Anterior cingulate cortex (tissue), 58 donors: ENCODE measurements at places on chromosomes 16 and 17.

DNA sequence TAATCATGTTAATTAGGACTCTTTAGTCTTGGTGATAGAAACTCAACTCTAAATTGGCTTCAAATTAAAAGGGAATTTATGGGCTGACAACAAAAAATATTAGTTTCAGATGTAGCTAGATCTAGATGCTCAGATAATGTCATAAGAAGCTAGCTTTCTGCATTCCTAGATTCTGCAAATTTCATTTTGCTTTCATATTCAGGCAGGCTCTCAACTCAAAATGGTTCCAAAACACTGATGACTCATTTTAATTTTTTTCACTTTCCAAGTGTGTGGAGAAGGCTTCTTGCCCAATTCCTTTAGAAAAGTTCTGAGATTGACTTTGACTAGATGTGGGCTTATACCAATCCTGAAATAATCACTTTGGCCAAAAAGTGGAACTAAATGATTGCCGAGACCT, 236.7 kb upstream of the GOT2 start:
- no peak for DNase-seq

DNA sequence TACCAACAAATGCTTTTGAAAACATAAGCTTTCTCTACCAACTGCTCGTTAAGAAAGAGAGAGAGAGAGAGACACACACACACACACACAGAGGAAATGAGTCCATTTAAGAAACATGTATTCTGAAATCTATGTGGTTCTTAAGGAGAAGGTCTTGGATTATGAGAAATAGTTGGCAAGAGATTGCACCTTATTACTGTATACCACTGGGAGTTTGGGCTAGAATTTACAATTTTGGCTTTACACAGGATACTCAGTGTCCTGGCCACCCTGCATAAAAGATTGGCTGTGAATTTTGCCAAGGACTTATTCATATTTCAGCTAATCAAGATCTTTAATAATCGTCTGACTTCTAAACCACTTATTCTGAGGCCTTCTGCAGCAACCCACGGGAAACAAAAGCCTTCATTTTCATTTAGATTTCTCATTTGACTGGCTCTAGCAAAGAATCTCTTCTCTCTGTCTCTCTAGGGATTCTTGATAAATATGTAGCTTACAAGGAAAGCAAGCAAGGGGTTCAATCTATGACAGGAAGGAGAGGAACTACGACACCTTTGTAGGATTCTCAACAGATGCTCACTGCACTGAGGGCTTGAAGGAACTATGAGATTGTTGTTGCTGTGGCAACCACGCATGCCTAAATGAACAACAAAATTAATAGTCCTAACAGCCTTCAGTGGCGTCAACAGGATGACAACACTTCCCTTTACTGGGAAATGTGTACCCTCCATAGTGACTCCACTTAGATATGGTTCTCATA, 75.3 kb upstream of the GNAO1 start:
- DNase-seq: no peak

GRCh38 chr17:35727635-35728034, 3.8 kb upstream of the RASL10B start:
- no peak for DNase-seq

DNA sequence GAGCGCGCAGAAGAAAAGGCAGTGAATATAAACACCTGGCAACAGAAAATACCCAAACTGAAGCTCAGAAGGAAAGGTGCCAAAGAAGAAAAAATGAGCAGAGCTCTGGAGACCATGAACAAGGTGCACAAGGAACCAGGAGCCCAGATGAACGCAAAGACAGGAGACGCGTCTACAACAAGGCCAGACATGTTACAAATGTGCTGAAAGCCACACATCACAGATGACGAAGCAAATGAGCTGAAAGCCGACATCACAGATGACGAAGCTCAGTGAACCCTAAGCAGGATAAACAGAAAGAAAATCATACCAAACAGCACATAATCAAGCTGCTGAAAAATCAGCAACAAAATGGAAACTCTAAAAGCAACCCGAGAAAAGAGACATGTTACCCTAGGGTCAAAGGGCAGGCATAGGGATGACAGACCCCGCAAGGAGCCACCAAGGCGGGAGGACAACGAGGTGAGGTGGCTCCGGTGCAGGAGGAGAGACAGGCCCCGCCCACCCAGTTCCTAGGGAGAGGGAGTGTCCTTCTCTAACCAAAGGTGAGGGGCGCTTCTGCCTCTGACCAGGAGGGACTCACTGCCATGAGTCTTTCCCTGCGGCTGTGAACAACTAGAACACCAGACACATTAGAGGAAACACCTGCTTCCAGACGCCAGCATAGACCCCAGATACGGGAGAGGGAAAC, 39.1 kb downstream of the CCDC57 start:
- no peak for DNase-seq

DNA sequence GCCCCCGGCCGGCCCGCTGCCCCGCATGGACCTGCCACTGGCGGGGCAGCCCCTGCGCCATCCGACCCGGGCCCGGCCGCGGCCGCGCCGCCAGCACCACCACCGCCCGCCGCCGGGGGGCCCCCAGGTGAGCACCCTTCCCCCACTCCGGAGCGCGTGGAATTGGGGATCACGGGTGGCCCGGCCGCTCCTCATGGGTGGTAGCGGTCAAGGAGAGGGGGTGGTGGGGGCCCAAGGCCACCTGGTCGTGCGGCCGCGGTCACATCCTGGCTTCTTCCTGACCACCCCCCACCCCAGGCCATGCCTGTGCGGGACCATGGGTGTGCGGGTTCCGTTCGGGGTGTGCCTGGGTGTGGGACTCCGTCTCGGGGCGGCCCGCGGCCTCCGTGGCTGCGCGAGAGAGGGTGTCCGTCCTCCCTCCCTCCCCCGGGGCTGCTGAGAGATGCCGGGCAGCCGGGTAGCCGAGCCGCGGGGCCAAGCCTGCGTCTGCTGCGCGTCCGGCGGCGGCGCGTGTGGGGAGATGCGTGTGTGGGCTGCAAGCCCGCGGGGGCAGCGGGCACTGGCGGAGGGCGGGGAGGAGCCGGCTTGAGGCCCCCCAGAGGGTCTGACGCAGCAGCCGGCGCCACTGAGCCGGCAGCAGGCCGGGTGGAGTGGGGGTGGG, 6.8 kb downstream of the ACD start:
- DNase-seq: no peak

GRCh38 chr17:7626307-7626706, 1.3 kb downstream of the SAT2 start:
- no peak for DNase-seq

GRCh38 chr17:71926746-71927398, 193.9 kb upstream of the SOX9 start:
- DNase-seq: no peak

DNA sequence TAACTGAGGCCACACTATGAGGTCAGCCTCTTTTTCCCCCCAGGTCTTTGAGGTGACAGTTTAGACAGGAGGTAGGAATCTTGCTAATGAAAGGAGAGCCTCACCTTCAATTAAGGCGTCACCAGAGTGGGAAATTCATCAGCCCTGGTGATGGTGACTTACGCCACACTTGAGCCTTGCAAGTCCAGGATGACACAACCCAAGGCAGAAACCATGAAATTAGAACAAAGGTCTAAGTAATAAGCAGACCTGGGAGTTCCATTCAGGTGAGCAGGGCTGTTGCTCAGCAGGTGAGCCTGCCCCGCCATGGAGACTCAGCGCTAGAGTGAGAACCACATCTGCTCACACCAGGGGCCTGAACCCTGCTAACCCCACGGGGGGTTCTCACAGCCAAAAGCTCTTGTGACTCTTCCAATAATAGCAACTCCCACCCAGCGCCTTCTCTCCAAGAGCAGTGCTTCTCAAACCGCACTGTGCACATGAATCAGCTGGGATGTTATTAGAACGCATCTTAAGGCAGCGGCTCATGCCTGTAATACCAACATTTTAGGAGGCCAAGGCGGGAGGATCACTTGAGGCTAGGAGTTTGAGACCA, 28.7 kb upstream of the KIFC3 start:
- no peak for DNase-seq

DNA sequence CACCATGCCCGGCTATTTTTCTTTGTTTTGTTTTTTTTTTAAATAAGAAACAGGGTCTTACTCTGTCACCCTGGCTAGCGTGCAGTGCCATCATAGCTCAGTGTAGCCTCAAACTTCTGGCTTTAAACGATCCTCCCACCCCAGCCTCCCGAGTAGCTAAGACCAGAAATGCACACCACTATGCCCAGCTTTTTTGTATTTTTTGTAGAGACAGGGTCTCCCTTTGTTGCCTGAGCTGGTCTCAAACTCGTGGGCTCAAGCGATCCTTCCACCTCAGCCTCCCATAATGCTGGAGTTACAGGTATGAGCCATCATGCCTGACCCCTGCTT, 59.7 kb downstream of the WWP2 start:
- no peak for DNase-seq

DNA sequence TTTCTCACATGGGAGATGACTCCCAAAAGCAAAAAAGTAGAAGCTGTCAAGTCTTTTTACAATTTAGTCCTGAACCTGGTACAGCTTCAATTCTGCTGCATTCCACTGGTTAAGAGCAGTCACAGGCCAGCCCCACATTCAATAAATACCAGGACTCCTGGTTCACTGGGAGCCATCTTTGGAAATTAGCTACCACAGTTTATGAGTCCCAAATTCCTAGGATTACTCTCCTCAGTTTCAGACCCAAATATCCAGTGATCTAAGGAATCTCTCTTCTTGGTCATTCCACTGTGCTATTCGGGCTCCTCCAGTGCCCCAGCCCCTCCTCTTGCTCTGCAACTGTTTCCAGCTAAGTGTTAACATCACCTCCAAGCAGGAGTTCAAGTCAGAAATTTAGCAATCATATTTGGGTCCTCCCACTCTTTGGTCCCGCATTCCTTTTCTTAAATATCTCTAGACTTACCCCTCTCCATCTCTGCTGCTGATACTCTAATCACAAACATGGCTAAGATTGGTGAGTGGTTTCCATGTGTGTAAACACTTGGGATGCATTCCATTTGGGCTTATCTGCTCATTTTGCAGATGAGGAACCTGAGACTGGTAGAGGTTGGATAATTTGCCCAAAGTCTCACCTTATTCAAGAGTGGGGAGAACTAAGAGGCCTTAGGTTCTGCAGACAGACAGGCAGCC, 9.6 kb upstream of the WIPF2 start:
- no peak for DNase-seq

- no peak for DNase-seq
Observed at GRCh38 chr16:16045879-16046278, 96.5 kb downstream of the ABCC1 start.

DNA sequence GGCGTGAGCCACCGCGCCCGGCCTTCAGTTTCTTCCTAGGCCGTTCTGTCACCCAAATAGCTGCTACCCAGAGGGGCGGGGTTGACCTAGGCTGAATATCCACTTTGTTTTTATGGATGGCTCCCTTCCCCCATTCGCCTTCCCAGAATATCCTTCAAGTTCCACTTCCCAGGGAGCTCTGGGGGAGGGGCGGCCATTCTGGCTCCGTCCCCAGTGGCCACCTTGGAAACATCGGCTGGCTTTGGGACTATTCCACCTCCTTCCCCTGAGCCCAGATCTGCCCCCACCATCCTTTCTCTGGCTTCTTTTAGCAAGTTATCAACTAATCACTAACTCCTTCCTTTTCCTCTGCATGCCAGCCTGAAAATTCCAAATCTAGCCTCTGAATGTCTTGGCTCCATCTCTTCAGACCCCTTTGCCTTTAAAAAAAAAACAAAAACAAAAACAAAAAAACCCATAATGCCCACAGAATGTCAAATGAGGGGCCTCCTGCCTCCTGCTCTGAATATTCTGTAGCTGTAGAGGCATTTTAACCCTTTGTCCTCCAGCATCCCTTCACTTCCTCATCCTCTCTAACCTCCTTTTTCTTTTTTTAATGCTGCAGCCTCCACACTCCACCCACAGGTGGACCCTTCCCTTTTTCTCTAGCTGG, 6.4 kb downstream of the ATP1B2 start:
- DNase-seq: no peak

DNA sequence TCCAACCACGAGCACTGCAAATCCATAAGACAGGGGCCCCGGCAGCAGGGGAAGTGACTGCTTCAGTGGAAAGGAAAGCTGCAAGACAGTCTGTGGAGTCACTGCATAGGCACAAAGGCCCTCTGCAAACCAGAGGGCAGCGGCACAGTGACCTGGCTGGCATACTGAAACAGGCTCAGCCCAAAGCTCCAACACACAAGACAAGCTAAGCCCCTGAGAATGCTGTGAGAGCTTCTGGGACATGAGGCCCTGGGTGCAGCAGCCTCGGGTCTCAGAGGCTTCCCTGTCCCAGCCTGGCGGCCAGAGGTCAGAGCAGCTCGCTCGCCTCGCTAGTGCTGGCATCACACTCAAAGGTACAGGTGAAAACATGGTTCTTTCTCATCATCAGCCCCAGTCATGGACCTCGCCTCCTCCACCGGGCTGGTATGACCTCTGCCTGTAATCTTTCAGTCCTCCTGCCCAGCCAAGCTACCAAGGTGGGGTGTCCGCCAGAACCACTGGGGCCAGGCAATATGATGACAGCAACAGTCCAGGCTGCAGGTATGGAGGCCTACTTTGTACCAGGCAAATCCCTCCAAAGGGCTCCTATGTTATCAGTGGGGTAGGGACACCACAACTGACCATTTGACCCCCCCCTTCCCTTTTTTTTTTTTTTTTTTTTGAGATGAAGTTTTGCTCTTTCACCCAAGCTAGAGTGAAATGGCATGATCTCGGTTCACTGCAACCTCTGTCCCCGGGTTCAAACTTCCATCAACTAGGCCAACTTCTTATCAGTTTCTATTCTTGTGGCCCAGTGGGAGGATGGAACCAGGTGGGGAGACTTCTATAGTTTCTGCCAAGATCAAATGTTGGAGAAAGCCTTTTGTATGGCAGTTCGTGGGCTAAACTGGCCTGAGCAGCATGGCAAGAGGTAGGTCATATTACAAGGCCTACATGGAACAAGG, 19.2 kb downstream of the ST3GAL2 start:
- DNase-seq: no peak

- DNase-seq: no peak
Observed at GRCh38 chr17:77827039-77827438, 131.5 kb upstream of the TNRC6C start.

- DNase-seq: no peak
Observed at GRCh38 chr16:2968368-2968737, 795 bp upstream of the PAQR4 start.

GRCh38 chr16:6947291-6947690, 385.4 kb upstream of the RBFOX1 start:
- no peak for DNase-seq

DNA sequence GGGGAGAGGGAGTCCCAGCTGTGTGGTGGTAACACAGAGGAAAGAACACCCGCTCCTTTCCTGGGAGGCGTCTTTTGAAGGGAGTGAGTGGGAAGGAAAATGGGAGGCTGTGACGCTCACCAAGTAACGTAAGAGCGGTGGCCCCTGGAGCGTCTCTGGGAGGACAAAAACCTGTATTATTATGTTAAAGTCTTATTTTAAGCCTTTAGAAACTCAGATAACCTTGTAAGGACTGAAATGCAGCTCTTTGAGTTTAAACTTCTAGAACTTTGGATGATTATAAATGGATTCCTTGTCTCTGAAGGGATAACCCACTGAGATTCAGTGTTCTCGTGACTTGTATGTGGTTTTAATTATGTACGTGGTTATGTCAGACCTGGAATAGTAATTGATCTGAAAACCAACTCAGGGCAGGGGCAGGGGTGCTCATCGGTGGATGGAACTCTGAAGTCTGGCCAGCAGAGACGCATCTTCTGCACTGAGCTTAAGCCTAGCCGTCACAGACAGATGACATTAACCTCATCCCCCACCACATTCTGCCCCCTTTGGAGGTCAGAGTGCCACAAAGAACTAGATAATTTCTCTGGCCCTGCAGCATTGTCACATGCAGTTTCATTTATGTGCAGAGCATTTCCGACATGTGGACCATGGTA, 41.8 kb upstream of the SLC12A3 start:
- no peak for DNase-seq

- no peak for DNase-seq
Observed at GRCh38 chr17:79565606-79566250, 45.1 kb downstream of the RBFOX3 start.

GRCh38 chr17:3002538-3003295, 60.7 kb downstream of the OR1D5 start:
- no peak for DNase-seq
